ENCODE measurements at places on chromosomes 3 and 15.

GRCh38 chr3:12947504-12948369 lies 106.4 kb upstream of the RPL32 start:
- DNase-seq = no peak

DNA sequence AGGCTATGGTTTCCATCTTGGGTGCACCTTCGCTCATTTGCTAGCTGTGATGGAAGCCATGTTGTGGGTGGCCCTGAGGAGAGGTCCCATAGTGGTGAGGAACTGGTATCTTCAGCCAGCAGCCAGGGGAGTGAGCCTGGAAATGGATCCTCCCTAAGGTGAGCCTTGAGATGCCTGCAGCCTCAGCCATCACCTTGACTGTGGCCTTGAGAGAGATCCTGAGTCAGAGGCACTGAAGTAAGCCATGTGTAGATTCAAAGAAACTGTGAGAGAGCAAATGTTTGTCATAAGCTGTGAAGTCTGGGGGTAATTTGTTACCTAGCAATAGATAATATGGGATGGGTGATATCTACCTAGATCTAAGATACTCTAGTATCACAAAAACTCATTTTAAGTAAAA lies 105.3 kb downstream of the SNRK start:
- DNase-seq = no peak

- no peak for DNase-seq
These were observed 67.5 kb upstream of the CORO2B start for GRCh38 chr15:68511073-68511991.

DNA sequence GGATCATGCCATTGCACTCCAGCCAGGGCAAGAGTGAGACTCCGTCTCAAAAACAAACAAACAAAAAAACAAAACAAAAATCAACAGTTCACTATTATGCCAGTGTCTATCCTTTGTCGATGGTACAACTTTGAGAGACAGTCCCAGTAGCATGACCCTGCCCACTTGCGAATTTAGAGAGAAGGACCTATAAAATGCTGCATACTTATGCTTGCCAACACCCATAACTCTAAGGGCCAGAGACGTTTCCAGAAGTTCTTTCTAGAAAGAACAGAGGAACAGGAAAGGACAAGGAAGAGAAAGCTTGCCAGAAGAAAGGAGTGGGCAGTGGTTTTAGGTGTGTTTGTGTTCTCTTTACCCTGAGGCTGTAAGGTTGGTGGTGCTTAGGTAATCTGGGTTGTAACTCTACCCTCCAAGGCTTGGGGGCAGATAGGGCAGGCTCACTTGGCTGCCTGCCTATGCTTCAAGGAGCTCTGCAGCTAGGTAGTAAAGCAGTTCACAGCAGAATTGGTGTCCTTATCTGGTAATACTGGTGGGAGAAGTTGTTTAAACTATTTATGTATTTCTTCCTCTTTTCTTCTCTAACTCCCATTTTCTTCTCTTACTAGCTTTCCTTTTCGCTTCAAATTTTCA lies 50.6 kb upstream of the SPPL2A start:
- DNase-seq = no peak

DNA sequence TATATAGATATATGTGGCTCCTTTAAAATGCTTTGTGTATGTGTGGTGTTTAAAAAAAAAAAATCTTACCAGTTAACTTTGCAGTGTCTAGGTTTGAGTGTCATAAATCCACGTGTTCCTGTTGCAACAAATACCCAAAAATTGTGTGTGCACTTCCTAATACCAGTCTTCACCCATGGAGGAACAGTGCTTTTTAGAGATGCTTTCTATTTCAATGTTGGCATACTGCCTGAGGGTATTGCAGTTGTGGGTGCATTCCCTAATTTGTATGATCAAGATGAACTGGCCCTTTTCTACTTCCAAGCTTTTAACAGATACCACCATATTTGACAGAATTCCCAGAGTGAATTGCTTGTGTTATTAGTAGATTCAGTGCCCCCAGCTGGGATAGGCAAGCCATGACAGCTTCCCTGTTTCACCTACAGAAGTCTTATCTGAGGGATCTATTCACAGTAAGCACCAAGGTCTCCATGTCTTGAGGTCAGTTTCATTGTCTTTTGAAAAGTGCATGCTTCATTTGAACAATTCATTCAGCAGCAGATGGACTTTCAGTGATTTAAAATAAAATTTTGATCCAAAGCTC lies 68.9 kb upstream of the GOLGA6B start:
- no peak for DNase-seq

DNA sequence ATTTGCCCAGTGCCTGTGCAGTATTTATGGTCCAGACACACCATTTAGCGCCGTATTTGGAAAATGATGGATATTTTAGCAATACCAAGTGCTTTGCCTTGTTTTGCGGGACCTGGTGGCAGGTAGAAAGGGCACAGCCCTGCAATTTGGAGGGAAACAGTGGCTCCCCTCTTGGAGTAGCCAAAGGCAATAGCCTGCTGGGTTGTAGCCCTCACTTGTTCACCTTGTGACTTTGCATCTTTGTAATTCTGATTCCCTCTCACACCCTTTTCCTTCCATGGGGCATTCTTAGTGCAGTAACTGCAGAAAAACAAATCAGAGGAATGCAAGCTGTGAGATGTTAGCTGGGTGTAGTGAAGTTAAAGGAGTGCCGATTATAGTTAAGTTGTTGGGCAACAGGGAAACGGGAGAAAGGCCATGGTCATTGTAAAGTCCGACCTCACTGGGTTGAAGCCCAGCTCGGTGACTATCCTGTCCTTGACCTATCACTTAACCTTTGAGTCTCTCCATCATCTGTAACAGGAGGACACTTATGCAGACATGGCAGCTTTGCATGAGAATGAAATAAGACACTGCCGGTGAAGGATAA lies 131.0 kb upstream of the KLHL25 start:
- DNase-seq = no peak

GRCh38 chr3:100993309-100993708 lies at the start of gene ABI3BP:
Gene ABI3BP (minus strand): TSS chr3:100993421. CDS start chr3:100993384, 37 bp downstream.
- no peak for DNase-seq

DNA sequence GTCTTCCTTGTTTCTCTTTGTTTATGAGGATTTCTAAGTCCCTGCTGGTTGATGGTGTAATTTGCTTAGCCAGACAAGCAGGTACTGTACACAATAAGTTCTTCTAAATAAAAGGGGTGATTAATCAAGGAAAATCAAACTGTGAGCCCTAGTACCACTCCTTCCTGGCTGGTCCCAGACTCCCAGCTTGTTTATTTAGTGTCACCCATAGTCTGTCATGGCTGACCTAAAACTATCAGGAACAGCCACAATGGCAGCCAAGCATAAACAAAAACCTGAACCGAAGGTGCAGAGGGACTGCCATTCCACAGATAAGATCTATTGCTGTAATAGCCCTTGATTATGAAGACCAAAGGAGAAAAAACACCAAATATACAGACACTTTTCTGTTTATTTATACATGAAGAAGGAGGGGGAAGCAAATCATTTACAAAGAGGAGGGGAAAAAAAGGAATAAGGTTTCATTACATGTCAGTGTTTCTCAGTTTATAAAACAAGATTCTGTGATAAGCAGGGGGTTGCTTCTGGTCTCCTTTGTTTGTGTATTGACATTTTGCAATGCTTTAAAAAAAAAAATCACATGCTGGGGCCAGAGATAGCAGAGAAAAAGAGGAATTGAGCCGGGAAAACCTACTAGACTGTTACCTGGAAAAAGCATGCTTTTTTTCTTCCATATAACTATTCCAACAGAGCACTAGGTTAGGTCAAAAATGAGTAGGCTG lies 182.4 kb upstream of the DPH6 start:
- DNase-seq = no peak

- no peak for DNase-seq
These were observed 3.0 kb upstream of the LDHAL6B start for GRCh38 chr15:59203657-59204056.

- DNase-seq = no peak
These were observed 332.9 kb upstream of the TGFBR2 start for GRCh38 chr3:30273304-30274072.

DNA sequence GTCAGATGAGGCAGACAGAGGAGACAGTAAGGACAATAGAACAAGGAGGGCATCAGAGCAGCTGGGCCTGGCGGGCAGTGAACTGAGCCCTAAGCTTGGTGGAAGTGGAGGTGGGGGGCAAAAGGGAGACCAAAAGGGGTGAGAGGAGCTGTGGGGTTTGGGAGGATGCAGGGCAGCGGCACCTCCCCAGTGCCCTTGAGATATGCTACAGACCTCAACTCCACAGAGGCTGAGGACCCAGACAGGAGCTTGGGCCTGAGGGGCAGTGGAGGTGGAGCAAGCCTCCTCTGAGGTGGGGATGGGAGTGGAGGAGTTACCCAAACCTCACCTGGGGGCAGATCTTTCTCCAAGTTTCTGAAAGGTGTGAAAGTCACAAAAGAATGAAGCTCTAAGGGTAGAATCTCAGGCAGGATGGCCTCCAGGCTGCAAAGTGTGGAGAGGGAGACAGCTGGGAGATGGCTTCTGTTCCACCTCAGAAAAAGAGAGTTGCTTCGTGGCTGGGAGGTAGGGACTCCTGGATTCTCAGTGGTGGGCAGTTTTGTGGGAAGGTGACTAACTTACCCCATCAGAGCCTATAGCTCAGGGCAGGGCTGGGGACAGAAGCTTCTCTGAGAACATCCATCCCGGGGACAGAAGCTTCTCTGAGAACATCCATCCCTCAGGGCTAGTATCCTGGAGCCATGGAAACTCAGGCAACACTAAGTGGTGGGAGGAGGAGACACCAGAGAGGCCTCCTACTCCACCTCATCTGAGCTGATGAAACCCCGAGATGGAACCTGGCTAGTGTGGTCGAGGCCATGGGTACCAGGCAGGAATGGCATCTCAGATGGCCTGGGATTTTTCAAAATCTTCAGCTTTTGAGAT lies 2.3 kb upstream of the CLK3 start:
- DNase-seq = no peak
